Natural killer cell treated with Interleukin-12 subunit alpha and Interleukin-12 subunit beta and Interleukin-15 and Interleukin-18, amount 100 ng/mL, for 72 hours (primary cell): ENCODE measurements at places on chromosomes 5 and 9. TPM values are rescaled to one million over a fixed set of nuclear protein-coding genes. Genes with fewer than 3 reads are reported as not detected.

GRCh38 chr9:12785260-12785770 is 10.5 kb downstream of the LURAP1L start:
- H3K4me1 ChIP-seq = no peaks in the 10 kb centered on the region
- no peak for DNase-seq
- H3K27me3 ChIP-seq = no peaks in the 10 kb centered on the region
- H3K36me3 ChIP-seq = no peaks in the 10 kb centered on the region

GRCh38 chr9:83019246-83019645 is 43.7 kb downstream of the RASEF start:
- no peak overlapping the region for H3K27ac ChIP-seq
- DNase-seq = no peak
- H3K4me3 ChIP-seq = no peak overlapping the region
- H3K4me1 ChIP-seq = no peaks in the 10 kb centered on the region

DNA sequence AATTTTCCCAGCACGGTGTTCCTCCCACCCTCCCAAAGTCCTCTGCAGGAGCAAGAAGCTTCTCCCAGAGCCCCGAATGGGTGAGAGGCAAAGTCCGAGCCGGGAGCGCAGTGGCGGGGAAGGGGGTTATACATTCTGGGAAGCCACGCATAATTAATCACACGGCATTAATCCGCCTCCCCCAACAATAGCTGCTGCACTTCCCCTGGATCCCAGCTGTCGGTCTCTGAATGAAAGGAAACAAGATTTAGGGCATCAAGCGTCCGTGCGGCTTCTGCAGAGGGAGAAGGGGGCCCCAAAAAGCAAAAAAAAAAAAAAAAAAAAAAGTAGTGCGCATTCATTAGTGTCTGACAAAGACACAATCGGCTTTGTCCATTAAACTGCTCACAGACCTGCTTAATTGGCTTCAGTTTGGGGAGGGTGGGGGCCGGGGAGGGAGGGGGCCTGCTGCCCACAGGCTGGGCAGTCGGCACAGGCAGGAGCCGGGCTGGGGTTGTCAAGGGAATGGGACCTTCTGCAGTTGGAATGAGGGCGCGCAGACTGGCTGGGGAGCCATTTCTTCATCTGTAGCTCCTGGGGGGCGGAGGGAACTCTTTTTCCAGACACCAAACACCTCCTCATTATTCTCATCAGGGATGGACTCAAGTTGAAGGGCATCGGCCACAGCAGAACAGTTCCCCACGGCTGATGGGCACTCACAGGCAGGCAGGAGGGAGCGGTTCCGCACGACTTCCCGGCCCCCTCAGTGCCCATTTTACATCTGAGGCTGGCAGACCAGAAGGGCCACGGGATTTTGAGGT is 3.4 kb downstream of the NOTCH1 start:
- no peaks in the 10 kb centered on the region for H3K36me3 ChIP-seq
- H3K27me3 ChIP-seq = no peaks in the 10 kb centered on the region
- peaks cover 43% of the 10 kb centered on the region for H3K4me1 ChIP-seq
- H3K4me3 ChIP-seq = peak overlapping the region; percentile 81
- DNase-seq = no peak

Gene TEX48
- not detected for total RNA-seq

Gene WNT8A
- not detected for total RNA-seq

Gene PTGES
- not detected for total RNA-seq
